ENCODE measurements at places on chromosomes 4 and X.

GRCh38 chrX:132165651-132166050 lies 37.8 kb upstream of the FRMD7 start:
- DNase-seq, result no peak

- no peak for DNase-seq
Measured at GRCh38 chrX:155747520-155747919, 133.6 kb upstream of the VAMP7 start.

DNA sequence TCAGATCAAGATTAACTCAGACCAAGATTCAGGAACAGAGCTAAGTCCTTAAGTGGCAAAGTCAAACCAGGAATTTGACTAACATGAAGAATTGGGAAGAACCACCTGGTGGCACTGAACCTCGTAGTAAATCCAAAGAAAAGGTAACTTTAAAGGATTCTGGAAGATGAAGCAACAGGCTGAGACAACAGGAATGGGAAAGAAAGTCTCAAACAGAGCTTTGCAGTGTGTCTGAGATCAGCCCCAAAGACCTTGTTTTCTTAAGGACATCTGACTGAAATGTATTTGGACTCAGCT lies 126.1 kb downstream of the ASB9 start:
- no peak for DNase-seq

DNA sequence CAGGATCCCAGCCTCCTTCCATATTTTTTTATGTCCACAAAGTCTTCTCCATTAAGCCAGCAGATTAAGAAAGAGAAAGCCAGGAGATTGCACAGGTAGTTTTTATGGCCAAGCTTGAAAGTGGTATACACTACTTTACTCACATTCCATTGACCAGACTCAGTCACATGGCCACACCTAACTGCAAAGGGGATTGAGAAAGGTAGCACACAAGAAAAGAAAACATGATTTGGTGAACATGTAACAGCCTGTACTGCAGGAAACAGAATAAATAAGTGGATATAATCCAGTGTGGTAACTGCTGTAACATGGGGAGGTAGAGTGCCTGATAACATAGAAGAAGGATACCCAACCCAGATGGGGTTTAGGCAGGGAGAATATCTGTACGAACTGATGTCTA lies 43.9 kb downstream of the HOPX start:
- no peak for DNase-seq

DNA sequence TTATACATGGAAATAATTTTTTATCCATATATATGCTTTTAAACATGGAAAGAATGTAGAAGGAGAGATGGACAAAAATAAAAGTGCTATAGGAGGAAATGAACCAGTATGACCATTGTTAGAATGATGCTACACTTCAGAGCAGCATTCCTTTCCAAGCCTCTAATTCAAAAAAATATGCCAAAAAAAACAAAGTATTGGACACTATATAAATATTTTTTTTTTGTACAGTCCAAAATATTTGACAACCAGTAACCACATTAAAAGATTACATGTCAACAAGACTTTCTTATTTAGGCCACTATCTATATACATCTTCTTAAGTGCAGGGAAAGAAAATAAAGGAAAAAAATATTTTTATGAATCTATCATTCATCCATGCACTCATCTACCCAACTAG lies 198.6 kb downstream of the LRBA start:
- no peak for DNase-seq

DNA sequence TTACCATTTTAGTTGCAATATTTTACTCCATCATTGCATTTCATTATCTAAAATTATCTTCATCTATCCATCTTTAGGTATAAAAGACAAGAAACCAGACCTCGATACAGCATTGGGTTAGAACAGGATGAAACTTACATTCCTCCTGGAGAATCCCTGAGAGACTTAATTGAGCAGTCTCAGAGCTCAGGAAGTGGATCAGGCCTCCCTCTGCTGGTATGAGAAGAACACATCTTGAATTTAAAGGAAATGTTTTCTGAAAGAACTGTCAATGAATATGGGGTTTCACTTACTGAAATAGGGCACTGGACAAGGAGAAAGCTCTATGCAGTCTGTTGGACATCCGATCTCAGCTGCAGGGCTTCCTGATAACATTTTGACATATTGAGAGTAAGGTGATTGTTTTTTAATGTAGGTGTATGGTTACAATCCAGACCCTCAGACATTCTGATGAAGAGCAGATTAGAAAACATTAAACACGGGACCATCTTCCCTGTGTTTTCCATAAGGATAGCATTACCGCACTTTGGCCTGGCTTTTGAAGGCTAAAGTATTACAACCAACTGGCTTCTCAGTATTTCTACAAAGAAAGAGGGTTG lies 367.2 kb downstream of the BMPR1B start:
- no peak for DNase-seq

- DNase-seq, result no peak
Measured at GRCh38 chr4:72631296-72631695, 62.3 kb upstream of the ADAMTS3 start.

DNA sequence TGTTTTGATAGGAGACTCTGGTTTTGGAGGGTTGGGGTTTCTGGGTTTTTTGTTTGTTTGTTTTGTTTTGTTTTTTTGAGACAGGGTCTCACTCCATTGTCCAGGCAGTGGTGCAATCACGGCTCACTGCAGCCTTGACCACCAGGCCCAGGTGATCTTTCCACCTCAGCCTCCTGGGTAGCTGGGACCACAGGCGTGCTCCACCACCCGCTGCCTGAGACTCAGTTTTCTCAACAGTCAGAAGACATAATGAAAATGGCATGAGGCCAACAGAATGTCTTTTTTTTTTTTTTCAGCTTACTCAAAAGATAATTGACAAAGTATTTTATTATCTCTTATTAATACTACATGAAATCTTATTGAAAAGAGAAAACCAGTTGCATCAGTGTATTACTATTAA lies 32.4 kb downstream of the TNIP2 start:
- DNase-seq, result no peak

DNA sequence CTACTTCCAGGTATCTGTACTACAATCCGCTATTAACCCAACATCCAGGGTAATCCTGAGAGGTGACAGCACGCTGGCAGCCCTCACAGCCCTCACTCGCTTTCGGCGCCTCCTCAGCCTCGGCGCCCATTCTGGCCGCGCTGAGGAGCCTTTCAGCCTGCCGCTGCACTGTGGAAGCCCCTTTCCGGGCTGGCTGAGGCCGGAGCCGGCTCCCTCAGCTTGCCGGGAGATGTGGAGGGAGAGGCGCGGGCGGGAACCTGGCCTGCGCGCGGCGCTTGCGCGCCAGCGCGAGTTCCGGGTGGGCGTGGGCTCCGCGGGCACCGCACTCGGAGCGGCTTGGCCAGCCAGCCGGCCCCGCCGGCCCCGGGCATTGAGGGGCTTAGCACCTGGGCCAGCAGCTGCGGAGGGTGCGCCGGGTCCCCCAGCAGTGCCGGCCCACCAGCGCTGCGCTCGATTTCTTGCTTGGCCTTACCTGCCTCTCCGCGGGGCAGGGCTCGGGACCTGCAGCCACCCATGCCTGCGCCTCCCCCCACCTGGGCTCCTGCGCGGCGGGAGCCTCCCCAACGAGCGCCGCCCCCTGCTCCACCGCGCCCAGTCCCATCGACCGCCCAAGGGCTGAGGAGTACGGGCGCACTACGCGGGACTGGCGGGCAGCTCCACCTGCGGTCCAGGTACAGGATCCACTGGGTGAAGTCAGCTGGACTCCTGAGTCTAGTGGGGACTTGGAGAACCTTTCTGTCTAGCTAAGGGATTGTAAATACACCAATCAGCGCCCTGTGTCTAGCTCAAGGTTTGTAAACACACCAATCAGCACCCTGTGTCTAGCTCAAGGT lies 87.3 kb downstream of the PRSS12 start:
- DNase-seq, result no peak

DNA sequence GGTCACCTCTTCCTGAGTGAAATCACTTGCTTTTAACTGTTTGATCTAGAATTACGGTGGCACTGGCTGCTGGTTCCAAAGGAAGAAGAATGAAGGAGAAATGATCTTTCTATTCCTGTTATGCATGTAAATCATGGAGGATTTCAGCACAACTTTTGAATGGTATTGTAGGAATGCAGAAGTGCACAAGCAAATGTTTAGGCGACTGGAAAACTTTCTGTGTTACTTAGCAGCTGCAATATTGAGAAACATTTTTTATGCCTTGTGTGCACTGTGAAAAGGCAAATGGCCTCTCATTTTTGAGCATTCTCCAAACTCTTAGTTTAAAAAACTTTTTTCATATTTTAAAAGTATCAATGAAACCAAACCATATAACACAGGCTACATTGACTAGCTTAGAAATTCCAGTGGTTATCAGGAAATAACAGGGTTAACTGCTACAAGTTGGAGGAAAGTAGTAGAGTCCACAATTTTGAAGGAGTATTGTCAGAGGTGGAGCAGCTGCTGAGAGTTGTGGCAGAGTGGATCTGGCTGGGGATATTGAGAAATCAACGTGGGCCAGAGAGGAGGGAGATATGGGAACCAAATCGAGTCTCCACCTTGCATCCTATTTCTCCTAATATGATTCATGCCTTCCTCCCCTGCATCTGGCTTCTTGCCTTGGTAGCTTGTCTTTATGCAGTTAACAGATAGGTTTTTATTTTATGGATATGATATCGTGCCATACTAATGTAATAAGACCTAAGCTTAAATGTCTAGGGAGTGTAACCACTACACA lies 32.0 kb upstream of the FHL1 start:
- no peak for DNase-seq

DNA sequence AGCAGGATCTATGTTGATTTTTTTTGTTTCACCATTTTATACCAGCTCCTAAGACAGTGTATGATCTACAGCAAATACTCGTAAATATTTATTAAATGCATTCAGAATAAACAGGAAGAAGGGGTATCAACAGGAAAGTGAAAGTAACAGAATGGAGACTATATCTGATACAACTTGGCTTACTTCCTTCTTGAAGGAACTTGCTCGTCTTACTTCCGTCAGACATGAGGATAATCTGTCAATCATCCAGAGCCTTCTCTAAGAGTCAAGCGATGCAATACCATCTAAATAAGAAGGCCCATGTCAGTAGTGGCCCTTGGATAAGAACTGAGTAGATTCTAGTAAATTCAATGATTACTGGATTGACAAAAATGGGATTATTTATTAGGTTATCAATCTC lies 84.2 kb downstream of the CAMK2D start:
- no peak for DNase-seq

GRCh38 chr4:85391589-85392410 lies 83.2 kb upstream of the ARHGAP24 start:
- no peak for DNase-seq

DNA sequence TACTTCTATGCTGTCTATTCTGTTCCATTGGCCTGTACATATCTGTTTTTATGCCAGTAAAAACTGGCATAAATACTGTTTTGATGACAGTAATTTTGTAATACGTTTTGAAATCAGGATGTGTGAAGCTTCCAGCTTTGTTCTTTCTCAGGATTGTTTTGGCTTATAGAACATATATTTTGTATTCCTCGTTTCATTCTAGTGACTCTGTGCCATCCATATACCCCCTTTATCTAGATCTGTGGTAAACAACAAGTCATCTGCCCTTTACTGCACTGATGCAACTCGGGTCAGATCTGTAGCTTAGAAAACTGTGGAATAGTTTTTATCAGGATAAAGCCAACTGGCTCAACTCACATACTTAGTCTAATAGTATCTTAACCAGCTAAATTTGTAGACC lies 233.7 kb downstream of the PRDM5 start:
- no peak for DNase-seq

DNA sequence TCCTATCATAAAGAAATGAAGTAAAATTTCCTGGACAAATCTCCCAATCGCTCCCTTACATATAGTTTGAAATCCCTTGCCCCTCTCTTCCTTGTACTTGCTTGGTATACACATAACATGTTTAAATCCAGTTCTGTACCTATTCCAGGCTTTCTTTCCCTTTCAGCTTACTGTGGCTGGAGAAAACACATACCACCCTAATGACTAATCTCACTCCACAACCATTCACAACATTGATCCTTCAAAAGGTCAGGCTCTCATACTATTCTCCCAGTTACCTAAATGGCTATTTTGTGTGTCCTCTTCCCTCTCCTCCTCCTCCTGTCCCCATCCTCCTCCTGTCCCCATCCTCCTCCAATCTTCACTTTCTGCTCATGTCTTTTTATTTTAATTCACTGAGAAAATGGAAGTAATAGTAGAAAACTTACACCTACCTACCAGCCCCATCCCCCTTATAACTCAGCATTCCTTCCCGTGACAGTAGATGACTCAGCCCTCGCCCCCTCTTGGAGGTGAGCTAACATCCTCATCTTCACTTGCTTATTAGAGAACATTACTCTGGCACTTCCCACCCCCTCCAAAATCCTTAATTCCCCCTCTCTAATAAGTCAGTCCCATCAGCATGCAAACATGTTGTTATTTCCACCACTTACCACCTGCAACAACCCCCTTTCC lies 77.5 kb downstream of the IL15 start:
- DNase-seq, result no peak

GRCh38 chr4:138185859-138186645 lies 56.1 kb downstream of the SLC7A11 start:
- DNase-seq, result no peak
